Vagina (tissue), 2 donors: ENCODE measurements at places on chromosomes 5 and 9.
A peak's percentile ranks its signal among the peaks of the same experiment; 100 is the strongest.

GRCh38 chr5:157263496-157264090 lies 2.3 kb upstream of the CYFIP2 start:
- H3K4me3 ChIP-seq: no peak overlapping the region
- DNase-seq: no peak
- no peaks in the 10 kb centered on the region for H3K27me3 ChIP-seq
- H3K27ac ChIP-seq: no peak overlapping the region
- peaks cover 18% of the 10 kb centered on the region for H3K4me1 ChIP-seq

- no peak overlapping the region for H3K27ac ChIP-seq
- H3K4me3 ChIP-seq: no peak overlapping the region
- H3K27me3 ChIP-seq: no peaks in the 10 kb centered on the region
Measured at GRCh38 chr9:109124121-109124520, 4.4 kb upstream of the TMEM245 start.

DNA sequence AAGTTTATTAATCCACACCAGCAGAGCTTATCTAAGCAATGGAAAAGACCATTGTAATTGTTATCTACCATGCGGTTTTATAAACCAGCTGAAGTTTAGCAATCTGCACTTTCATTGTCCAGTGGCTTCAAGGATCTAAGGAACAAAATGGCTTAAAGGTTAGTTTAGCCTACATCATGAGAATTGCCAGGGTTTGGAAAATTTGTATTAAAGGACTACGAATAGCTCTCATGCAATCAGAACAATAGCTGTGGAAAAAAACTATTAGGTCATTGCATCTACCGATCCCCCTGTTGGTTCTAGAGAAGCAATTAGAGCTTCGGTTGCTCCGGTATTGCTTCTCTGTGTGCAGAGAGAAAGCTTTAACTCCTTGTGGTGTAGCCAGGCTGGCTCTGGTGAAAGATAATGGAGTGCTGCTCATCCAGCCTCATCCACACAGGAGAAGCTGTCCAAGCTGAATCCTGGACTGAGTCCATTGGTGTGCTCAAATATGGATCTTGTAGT lies 86.3 kb upstream of the SLC12A2 start:
- no peaks in the 10 kb centered on the region for H3K36me3 ChIP-seq
- peaks cover 7% of the 10 kb centered on the region for H3K4me1 ChIP-seq
- no peaks in the 10 kb centered on the region for H3K27me3 ChIP-seq
- no peak overlapping the region for H3K4me3 ChIP-seq

- H3K36me3 ChIP-seq: no peaks in the 10 kb centered on the region
- no peaks in the 10 kb centered on the region for H3K4me1 ChIP-seq
- no peak for DNase-seq
Measured at GRCh38 chr5:60334281-60334713, 365.7 kb downstream of the DEPDC1B start.

DNA sequence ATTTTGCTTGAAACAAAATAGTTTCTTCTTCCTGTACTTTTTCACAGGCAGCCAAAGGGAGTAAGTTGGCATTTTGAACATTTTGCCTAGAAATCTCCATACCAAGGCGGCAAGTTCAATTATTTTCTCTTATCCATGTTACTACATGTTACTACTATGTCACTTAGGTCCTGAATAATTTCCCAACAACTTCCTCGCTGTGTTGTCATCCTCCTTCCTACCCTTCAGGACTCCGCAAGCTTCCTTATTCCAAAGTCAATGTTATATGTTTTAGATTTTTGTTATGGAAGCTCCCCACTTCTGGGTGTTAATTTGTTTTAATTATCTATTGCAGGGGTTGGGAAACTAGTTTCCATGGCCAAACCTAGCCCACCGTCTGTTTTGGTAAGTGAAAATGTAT lies 9.9 kb upstream of the B4GALT1 start:
- peaks cover 16% of the 10 kb centered on the region for H3K4me1 ChIP-seq
- no peaks in the 10 kb centered on the region for H3K36me3 ChIP-seq
- no peak overlapping the region for H3K4me3 ChIP-seq

GRCh38 chr9:95573463-95573862 lies 56.7 kb upstream of the PTCH1 start:
- H3K4me1 ChIP-seq: peaks cover 14% of the 10 kb centered on the region
- no peaks in the 10 kb centered on the region for H3K27me3 ChIP-seq
- H3K4me3 ChIP-seq: no peak overlapping the region
- no peak overlapping the region for H3K27ac ChIP-seq
- H3K36me3 ChIP-seq: no peaks in the 10 kb centered on the region

GRCh38 chr9:37978481-37978864 lies 74.5 kb upstream of the SLC25A51 start:
- H3K36me3 ChIP-seq: no peaks in the 10 kb centered on the region
- H3K27me3 ChIP-seq: no peaks in the 10 kb centered on the region
- H3K4me1 ChIP-seq: peaks cover 13% of the 10 kb centered on the region

DNA sequence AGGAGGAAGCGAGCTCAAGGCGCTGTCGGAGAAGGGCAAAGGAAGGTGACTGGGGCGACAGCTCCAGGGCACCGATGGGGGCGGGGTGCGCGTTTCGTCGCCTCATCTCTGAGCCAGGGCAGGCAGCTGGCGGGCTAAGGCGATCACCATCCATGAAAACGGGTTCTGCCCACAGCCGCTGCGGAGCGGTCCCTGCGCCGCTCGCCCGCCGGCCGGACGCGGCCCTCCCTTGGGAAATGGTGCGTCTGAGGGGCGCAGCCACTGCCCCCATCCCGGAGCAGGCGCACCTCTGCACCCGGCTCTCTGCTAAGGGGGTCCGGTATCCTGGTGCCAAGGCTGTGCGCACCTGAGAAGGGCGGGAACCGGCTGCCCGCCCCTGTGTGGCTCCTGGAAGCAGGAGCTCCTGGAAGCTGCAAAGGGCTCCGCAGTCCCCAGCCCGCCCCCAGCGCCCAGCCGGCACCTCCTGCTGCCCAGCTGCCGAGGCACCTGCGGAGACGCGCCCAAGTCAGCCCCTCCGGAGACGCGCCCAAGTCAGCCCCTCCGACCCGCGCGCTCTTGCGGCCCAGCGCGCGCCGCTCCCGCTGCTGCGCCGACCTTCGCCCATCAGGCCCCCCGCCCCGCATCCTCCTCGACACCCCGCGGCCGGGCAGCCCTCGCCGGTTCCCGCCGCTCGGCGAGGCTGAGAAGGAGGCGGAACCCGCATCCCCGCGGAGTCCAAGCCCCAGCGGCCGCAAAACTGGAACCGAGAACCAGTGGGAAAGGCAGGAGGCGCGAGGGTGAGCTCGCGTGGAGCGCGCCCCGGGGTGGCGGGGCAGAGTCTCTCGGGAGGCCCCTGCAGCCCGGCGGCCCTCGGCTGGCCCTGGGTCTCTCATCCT lies 757 bp downstream of the ANKRD34B start:
- no peak overlapping the region for H3K27ac ChIP-seq
- H3K4me3 ChIP-seq: peak overlapping the region; percentile 31

DNA sequence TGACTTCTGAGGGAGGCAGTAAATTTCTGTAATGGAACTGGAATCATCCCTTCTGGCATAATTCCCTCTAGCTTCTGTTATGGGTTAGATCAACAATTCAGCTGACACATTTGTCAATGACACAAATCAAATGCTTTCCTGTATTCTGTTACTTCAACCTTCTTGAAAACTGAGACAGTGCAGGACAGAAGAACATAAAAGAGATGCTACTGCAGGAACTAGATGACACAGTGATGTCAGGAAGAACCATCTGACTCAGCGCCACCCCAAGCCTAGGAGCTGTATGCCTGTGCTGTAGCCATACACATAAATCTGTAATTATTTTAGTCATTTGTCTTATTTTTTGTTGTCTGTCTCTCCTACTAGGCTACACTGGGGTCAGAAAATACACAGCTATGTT lies 18.2 kb upstream of the CEP120 start:
- H3K27me3 ChIP-seq: no peaks in the 10 kb centered on the region
- no peak for DNase-seq
- no peaks in the 10 kb centered on the region for H3K36me3 ChIP-seq
- no peaks in the 10 kb centered on the region for H3K4me1 ChIP-seq
- no peak overlapping the region for H3K27ac ChIP-seq
- H3K4me3 ChIP-seq: no peak overlapping the region

- DNase-seq: no peak
- no peak overlapping the region for H3K27ac ChIP-seq
- peaks cover 19% of the 10 kb centered on the region for H3K4me1 ChIP-seq
- H3K27me3 ChIP-seq: no peaks in the 10 kb centered on the region
- no peak overlapping the region for H3K4me3 ChIP-seq
- H3K36me3 ChIP-seq: no peaks in the 10 kb centered on the region
Measured at GRCh38 chr9:95458666-95459065, 58.1 kb downstream of the PTCH1 start.

GRCh38 chr5:102958481-102959011 lies 161.4 kb downstream of the GIN1 start:
- H3K27ac ChIP-seq: peak overlapping the region; percentile 37
- H3K4me3 ChIP-seq: no peak overlapping the region
- no peaks in the 10 kb centered on the region for H3K36me3 ChIP-seq
- no peak for DNase-seq
- peaks cover 9% of the 10 kb centered on the region for H3K4me1 ChIP-seq

- H3K4me3 ChIP-seq: no peak overlapping the region
- no peaks in the 10 kb centered on the region for H3K36me3 ChIP-seq
- no peaks in the 10 kb centered on the region for H3K27me3 ChIP-seq
- H3K4me1 ChIP-seq: no peaks in the 10 kb centered on the region
Measured at GRCh38 chr9:133727277-133727875, 10.8 kb downstream of the SARDH start.

DNA sequence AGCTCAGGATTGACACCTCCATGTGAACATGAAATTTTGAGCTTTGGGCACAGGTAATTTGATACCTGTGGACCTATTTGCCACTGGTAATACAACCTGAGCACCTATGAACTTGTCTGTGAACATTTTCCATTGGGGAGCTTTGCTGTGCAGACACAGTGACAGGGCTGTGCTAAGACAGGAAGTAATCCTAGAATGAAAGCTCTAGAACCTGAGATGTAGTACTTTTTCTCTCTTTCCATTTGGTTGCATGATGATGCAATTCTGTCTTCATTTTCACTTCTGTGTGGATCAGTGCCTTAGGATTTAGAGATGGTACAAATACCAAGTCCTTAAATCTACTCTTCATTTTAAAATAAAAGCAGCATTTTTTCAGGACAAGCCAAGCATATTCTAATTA lies 216.9 kb downstream of the NR3C1 start:
- no peak overlapping the region for H3K4me3 ChIP-seq
- no peak overlapping the region for H3K27ac ChIP-seq
- no peaks in the 10 kb centered on the region for H3K27me3 ChIP-seq
- DNase-seq: no peak
- H3K36me3 ChIP-seq: no peaks in the 10 kb centered on the region

DNA sequence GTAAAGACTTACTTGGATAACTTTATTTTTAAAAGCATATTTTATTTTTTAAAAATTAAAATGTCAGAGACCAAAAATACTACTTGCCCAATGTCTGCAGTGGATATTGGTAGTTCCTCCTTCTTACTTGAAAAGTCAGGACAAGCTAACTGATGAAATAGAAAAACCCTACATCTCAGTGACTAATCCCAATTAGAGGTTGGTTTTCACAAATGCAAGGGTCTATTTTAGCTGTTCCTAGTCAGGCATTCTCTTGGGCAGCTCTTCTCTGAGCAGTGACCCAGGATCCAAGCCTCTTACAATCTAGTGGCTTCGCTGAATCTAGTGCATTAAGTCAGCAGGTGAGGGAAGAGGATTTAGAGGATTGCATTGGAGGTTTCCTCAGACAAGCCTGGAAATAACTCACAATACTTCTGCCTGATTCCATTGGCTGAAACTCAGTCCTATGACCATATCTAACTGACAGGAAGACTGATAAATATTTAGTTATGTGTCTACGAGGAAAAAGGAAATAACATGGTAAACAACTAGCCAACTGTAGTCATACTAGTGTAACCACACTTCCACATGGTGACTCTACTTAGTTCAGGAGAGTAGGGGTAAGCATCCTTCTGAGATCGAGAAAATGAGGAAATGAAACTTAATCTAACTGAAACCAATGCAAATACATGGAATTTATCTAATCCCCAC lies 34.2 kb upstream of the MIER3 start:
- no peak overlapping the region for H3K4me3 ChIP-seq
- H3K27ac ChIP-seq: no peak overlapping the region
- no peaks in the 10 kb centered on the region for H3K36me3 ChIP-seq
- H3K4me1 ChIP-seq: no peaks in the 10 kb centered on the region

GRCh38 chr5:33764786-33765185 lies 127.0 kb downstream of the ADAMTS12 start:
- no peaks in the 10 kb centered on the region for H3K36me3 ChIP-seq
- no peak overlapping the region for H3K27ac ChIP-seq
- H3K27me3 ChIP-seq: no peaks in the 10 kb centered on the region
- H3K4me1 ChIP-seq: no peaks in the 10 kb centered on the region
- no peak for DNase-seq
- no peak overlapping the region for H3K4me3 ChIP-seq

DNA sequence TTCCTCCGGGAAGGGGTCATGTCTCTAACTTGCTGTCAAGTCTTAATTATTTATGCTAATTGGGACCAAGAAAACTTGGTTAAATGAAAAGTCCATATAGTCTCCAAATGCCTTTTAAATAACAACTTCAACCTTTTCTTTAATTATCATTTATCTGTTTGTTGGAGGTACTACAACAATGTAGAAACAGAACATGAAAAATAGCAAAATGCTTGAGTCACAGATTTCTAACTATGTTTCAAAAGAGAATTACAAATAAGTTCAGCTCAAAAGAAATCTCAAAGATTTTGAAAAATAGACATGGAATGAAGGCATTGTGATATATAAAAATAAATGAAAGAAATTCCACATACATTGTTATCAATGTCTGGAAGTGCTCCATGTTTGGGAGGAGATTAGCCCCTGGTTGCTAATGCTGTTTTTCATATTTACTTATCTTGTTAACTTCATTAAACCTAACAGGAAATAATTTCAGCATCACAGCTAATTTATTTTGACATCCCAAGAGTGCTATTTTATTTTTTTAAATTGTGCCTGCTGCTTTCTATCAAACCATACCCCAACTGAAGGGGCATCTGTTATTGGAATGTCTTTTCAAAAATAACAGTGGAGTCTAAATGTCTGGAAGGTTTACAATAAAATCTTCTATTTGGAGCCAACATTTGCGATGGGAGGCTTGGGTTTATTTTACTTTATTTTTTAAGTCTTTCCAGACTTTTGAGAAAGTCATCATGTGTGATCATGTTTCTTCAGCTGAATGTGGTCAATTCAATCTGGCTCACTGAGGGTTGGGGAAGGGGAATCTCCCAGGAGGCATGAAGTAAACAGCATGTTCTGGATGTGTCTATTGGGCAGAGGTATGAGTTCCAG lies 53.1 kb upstream of the ANKRD55 start:
- no peak overlapping the region for H3K4me3 ChIP-seq
- H3K4me1 ChIP-seq: no peaks in the 10 kb centered on the region
- no peaks in the 10 kb centered on the region for H3K27me3 ChIP-seq
- no peak overlapping the region for H3K27ac ChIP-seq

- H3K4me1 ChIP-seq: no peaks in the 10 kb centered on the region
- no peaks in the 10 kb centered on the region for H3K27me3 ChIP-seq
- H3K4me3 ChIP-seq: no peak overlapping the region
- no peak overlapping the region for H3K27ac ChIP-seq
Measured at GRCh38 chr5:178422400-178422775, 167.8 kb downstream of the COL23A1 start.
